ENCODE measurements at places on chromosomes 2 and 18. TPM values are rescaled to one million over a fixed set of nuclear protein-coding genes. Genes with fewer than 3 reads are reported as not detected.

Gene ADAM23
- 0.03 TPM for total RNA-seq

Gene FKBP7
- total RNA-seq: 3.4 TPM

Gene DYNAP
- total RNA-seq: not detected

Gene VWA3B
- total RNA-seq: 0.18 TPM

Gene TPO
- not detected for total RNA-seq

Gene DSG2
- total RNA-seq: 10.9 TPM

Gene UGT1A10
- 0.45 TPM for total RNA-seq

Gene FEV
- total RNA-seq: not detected

Gene KCNJ3
- 0.78 TPM for total RNA-seq

Gene CMPK2
- 3.2 TPM for total RNA-seq

Gene CFAP210
- not detected for total RNA-seq
